ENCODE measurements at places on chromosomes 4 and X. TPM values are rescaled to one million over a fixed set of nuclear protein-coding genes. Genes with fewer than 3 reads are reported as not detected.

GRCh38 chr4:41887821-41888686, 47.2 kb upstream of the TMEM33 start:
- DNase-seq, result peak; percentile 71

- peak; percentile 56 for DNase-seq
These were observed 18.9 kb downstream of the TIFA start for GRCh38 chr4:112266823-112267222.

DNA sequence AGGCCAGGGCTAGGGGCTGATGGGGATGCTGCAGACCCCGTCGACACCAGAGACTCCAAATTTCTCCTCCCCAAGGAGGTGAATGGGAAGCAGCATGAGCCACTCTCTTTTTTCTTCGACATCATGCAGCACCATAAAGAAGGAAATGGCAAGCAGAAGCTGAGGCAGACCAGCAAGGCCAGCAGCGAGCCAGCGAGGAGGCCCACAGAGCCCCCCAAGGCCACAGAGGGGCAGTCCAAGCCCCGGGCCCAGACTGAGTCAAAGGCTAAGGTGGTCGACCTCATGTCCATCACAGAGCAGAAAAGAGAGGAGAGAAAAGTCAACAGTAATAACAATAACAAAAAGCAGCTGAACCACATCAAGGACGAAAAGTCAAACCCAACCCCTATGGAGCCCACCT, 56.1 kb downstream of the TNIP2 start:
- DNase-seq, result no peak

GRCh38 chr4:112029771-112030171, 115.5 kb upstream of the FAM241A start:
- DNase-seq, result no peak

- no peak for DNase-seq
These were observed 159.9 kb upstream of the MAMLD1 start for GRCh38 chrX:150203248-150203645.

DNA sequence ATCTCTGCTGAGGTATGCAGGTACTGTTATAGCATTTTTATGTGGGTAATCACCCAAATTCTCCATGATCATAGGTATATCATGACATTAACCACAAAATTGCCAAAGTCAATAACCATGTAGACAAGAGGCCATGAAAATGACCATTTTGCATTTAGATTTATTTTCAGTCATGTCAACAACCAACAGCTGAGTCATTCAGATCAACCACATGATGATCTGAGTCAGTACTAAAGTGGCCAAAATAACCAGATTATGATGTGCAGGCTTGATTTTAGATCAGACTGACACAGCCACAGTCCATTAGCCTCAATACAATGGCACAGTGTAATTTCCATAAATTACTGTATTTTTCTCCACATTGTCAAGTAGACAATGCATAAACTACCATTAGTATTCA, 240.5 kb downstream of the GRIA3 start:
- DNase-seq, result no peak

The SLC39A8 gene
- 20.0 TPM for total RNA-seq

GRCh38 chrX:55340896-55341433, 76.2 kb upstream of the PAGE3 start:
- no peak for DNase-seq

DNA sequence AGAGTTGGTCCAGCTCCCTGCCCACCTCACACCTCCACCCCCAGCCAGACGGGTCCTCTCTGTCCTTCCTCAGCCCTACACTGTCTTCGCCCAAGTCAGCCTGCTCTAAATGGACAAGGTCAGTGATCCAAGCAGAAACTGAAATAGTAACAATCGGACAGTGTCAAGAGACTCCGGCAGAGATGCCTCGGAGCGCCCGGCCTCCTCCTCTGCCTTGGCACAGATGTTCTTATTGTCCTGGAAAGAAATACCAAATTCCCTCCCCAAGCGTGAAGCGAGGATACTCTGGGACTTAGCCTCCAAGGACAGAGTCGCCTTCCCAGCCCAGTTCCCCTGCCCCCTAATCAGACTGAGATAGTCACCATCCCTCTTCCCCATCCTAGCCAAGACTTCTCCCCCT, 28.5 kb downstream of the UTP14A start:
- DNase-seq, result no peak

DNA sequence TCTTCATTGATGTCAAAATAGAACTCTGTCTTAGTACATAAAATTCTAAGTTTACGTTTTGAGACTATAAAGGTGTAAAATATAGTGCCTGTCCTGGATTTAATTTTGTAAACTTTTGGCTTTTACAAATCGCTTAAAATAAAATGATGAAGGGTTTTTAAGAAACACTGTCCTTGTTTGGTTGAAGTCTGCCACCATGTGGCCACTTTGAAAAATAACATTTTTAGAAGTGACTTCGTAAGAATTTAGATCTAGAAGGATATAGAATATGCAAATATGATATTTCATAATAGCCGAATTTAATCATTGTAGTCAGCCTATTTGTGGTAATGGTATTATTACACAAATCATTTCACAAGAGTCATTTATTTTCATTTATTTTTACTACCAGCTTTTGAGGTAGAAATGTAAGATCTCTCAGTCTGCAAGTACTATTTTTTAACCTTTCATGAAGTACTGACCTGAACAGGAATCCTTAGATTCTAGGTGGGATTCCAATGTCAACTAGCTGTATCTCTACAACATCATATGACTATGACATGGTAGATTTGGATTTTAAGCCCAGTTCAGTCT, 31.0 kb upstream of the FAT4 start:
- no peak for DNase-seq

GRCh38 chr4:95319169-95319568, 229.6 kb downstream of the UNC5C start:
- no peak for DNase-seq

DNA sequence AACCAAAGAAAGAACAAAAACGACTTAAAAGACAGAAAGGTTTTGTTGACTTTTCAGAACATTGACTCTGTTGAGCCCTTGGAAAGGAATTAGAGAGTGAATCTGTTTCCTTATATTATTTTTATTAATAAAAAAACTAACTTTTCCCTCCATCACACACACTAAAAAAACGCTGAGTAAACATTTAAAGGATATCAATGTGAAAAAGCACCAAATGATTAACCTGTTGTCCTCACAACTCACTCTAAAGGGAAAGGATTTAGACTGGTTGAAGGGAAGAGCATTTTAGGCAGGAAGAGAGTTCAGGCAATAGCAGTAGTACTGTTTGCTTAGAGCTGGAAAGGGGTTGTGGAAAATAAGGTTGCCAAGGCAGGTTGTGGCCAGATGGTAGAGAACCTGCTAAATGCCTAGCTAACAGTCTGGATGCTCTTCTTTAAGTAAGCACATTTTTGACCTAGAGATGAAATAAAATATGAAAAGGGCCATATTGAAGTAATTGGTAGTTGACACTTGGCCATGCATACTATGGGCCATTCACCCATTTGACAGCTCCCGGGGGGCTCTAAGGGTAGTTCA, 98.0 kb upstream of the NDP start:
- DNase-seq, result no peak

- DNase-seq, result no peak
These were observed 12.3 kb downstream of the CLDN2 start for GRCh38 chrX:106932492-106932923.

DNA sequence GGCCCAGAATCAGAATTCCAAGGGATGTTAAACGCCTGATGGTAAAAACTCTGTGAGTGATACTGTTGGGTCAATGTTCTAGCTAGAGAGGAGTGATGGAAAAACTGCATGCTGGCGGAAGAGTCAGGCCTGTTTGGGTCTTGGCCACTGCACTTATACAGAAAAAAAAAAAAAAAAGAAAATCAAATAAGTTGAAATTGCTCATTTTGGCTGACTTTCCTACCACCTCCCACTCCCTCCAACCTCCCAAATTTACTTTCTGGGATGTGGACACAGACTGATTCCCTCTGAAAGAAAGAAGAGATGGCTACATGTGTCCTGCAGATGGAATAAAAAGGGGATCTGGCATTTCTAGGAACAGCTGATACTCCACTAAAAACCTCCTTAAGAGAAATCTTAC, 234.1 kb upstream of the GIMD1 start:
- no peak for DNase-seq

- DNase-seq, result no peak
These were observed 20.2 kb downstream of the ANAPC4 start for GRCh38 chr4:25397305-25397704.

DNA sequence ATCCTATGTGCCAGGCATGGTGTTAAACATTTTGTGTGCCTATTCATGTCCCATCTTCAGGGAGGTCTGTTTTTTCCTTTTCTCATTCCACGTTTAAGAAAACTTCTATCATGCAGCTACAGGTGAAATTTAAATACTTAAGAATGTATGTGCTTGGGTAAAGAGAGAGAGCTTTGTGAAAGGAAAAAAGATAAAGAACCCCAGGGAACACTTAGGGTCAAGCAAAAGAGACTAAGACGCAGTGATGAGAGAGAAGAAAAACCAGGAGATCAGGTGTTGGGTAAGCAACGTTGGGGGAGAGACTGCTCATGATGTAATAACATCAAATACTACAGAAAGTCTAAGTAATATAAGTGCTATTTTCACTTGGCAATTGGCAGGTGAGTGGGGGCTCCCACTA, 253.7 kb downstream of the GRXCR1 start:
- no peak for DNase-seq

DNA sequence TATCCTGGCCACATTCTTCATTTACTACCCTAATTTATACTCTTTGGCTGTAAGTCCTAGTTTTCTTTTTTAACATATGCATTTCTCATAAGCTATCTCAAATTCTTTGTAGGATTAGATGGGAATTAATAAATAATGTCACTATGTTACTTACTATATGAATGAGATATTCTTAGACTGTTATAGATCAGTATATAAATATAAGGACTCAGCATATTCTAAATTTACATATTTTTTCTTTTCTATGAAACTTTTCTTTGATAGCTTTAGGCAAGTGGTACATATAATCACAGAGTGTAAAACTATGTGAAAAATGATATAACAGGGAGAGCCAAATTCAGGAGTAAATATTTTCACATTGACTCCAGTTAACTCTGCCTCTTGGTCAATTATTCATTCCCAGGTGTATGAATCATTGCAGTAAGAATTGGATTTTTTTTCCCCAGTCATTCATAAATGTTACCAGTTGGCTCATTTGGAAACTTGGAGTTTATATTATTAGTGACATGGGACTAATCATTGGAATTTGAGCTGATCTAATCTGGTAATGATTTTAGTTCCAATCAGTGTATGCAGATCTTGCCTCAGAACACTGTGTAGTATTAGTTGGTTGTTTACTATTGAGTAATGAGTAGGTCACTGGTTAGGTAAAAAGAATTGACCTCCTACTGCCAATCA, 25.3 kb downstream of the FHIP1A start:
- DNase-seq, result no peak

GRCh38 chr4:65918872-65919271, 248.6 kb upstream of the EPHA5 start:
- no peak for DNase-seq

The RTL5 gene
- total RNA-seq, result 1.7 TPM

- DNase-seq, result no peak
These were observed 10.1 kb downstream of the XAGE5 start for GRCh38 chrX:52821079-52821760.

GRCh38 chr4:120443116-120443515, 376.5 kb upstream of the MAD2L1 start:
- no peak for DNase-seq

DNA sequence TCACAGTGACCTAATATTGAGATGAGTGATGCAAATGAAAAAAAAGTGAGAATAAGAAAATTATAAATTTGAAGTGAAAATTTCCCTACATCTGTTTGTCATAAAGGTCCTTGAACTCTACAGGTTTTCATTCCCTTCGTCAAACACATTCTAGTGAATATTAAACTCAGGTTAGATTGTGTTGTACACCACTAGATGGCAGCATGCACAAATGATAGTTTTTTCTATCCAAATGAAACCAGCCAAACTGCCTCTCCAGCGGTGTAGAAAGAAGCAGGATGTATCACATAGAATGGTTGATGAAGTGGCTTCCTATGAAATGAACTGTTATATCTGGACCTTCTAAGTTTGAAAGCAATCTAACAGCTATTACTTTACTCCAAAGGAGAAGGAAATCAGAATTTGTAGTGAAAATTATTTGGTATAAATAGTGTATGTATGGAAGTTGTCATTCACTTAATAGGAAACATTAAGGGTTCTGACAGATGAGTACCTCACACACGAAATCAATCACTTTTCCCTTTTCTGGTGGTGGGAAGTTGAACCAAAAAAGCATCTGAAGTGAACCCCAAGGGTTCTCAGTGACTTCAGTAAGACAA, 382.7 kb downstream of the UNC5C start:
- DNase-seq, result no peak

The MAGEB17 gene
- not detected for total RNA-seq

- no peak for DNase-seq
These were observed 4.0 kb downstream of the CDKN2AIP start for GRCh38 chr4:183448436-183448835.

DNA sequence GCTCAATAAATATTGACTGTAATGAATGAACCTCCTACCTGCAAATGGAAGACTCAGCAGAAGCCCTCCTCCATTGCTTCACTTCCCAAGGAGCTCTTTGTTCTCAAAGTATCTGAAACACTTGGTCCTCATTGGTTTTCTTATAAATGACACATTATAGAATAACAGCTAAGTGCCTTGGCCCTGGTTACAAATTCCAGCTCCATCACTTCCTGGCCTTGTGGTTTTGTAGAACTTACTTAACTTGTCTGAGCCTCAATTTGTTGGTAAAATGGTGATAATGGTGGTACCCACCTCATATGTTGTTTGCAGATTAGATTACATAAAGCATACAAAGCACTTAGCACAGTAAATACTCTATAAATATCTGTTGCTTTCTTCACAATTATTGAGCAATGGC, 25.2 kb upstream of the SMIM20 start:
- DNase-seq, result no peak

The ZNF711 gene
- total RNA-seq, result 1.7 TPM

The PCDH18 gene
- not detected for total RNA-seq

The FAM199X gene
- total RNA-seq, result 32.6 TPM

DNA sequence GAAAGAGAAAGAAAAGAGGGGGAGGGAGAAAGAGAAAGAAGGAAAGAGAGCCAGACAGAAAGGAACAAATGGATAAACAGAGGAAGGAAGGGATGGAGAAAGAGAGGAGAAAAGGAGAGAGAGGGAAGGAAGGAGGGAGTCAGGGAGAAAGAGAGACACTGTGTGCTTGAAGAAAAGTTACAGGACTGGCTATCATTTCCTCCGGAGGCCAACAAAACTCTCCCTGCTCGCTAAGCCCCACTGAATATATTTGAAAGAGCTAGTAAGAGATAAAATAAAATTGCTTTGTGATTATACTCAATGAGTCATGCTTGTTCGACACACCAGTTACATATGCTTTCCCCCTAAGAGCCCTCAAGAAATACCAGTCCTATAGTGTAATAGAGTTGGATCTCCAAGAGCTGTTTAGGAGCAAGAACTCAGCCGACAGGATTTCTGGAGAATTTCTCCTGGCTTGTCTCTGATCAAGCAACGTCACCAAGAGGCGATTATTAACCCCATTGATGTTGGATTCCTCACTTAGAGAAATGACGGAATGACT, 102.2 kb downstream of the MXRA5 start:
- DNase-seq, result no peak

The FAM184B gene
- 0.05 TPM for total RNA-seq

- no peak for DNase-seq
These were observed 20.2 kb downstream of the PPA2 start for GRCh38 chr4:105453550-105454205.

The CPXCR1 gene
- not detected for total RNA-seq

The MTMR8 gene
- total RNA-seq, result 5.7 TPM

- DNase-seq, result no peak
These were observed 1491.2 kb downstream of the STIM2 start for GRCh38 chr4:28351826-28352225.

- DNase-seq, result no peak
These were observed 364.8 kb upstream of the EMCN start for GRCh38 chr4:100882661-100883060.

The USP11 gene
- 108 TPM for total RNA-seq

- DNase-seq, result no peak
These were observed 42.2 kb downstream of the ACOX3 start for GRCh38 chr4:8398347-8398746.
